ENCODE measurements at places on chromosomes 4 and X.

DNA sequence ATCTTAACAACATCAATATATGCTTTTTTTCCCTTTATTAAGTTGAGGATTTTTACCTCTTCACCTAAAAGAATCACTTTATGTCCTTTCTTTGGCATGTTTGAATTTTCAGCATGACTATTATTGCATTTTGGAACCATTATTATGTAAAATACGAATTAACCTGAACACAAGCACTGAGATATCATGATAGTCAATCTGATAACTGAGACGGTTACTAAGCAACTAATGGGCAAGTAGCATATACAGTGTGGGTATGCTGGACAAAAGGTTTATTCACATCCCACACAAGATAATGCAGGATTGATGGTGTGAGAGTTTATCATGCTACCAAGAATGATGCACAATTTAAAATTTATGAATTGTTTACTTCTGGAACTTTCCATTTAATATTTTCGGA lies 24.6 kb upstream of the GLRA3 start:
- no peak for DNase-seq

GRCh38 chr4:184655889-184656869 lies 6.6 kb downstream of the PRIMPOL start:
- DNase-seq = no peak

GRCh38 chr4:115110191-115111181 lies 2.9 kb downstream of the NDST4 start:
- no peak for DNase-seq

- no peak for DNase-seq
Observed at GRCh38 chr4:158763462-158763861, 5.4 kb upstream of the FNIP2 start.

DNA sequence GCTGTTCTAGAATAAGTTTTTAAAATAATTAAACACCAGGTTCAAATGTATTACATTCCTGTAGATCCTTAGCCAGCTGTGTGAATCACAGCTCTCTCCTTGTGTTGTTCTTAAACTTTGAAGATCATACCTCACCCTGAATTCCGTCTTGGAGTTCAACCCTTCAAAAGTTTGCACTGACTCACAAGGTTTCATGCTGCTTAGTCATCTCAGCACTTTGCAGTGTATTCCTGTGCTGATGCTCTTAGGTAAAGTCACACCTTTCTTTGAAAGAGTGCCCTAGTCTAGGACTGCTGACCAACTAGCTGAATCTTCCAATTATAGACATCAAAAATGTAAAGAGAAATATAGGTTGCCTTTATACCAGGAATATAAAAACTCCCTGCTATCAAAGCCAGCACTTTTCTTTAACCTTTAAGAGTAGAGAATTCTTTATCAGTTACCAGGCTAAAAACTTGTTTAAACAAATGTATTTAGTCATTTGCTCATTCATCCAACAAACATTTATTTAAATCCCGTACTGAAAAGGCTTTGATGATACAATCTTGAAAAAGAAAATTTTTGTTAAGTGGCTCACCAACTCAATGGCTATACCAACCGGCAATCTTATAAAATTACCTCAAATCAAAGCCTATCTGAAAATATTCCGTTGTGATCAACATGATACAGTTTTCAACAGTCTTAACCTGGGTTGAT lies 169.7 kb downstream of the RAP1GDS1 start:
- DNase-seq = no peak

DNA sequence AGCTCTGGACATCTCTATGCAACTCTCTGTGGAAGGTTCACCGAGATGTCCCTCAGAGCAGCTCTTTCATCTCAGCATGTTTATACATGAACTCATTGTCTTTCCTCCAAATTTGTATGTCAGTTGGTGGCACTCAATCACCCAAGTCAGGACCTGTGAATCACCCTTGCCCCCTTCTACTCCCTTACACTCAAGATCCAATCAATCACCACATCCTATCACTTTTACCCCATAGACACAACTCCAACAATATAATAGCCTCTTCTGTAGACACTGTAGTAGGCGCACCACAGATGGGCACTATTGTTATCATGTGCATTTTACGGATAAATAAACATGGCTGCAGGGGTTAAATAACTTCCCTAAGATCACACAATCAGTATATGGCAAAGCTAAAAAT lies 41.3 kb upstream of the IRF2 start:
- DNase-seq = no peak

- DNase-seq = no peak
Observed at GRCh38 chr4:77510367-77510766, 95.3 kb upstream of the CXCL13 start.

GRCh38 chr4:4593596-4594284 lies 51.9 kb upstream of the STX18 start:
- no peak for DNase-seq

- DNase-seq = no peak
Observed at GRCh38 chrX:31007321-31007720, 64.5 kb downstream of the FTHL17 start.

GRCh38 chr4:89567936-89568335 lies 260.3 kb upstream of the GPRIN3 start:
- DNase-seq = no peak

DNA sequence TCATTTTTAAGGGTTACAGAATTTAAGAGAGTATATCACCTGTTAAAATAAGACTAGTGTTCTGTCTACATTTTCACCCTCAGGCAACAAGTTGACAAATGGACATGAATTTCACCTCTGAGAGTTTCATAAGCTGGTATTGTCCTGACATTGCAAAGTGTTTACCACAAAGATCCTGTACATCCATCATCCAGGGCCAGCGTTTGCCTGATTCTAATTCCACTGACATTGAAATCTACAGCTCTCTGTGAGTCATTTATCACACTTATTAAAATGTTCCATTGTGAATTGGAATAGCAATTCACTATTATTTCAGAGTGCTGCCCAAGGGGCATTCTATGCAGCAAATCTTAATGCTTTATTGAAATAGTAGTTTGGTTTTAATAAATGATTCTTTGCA lies 1499.4 kb upstream of the PCDH7 start:
- no peak for DNase-seq

All from breast epithelium (tissue), 4 donors.